ENCODE measurements at places on chromosomes 5 and 9.
A peak's percentile ranks its signal among the peaks of the same experiment; 100 is the strongest.

DNA sequence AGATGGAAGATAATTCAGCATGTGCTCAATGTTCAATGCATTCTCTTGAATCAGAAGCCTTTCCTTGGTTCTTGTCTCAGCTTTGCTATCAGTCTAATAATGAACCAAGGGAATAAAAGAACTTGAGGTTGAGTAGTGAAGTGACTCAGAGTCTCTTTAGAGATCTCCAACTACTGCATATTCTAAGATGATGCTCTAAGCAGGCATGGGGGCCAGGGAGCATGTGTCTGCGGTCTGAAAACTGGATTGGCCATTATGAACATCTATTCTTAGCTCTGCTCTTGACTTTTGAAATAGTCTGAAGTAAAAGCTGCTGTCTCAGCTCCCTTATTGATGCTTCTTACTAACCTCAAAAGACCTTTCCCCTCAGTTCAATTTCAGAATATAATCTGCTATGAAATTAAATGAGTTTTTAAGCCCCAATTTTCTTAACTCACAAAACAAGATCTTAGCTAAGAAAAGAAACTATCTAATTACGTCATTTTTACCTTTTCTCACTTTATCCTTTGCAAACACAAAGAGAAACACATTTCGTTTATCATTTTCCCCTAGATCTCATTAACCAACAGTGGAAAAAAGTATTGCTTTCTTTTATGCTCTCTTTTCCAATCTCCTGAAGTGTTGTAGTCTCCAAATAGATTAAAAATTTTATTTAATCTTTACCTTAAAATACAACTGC lies 44.8 kb downstream of the PLCXD3 start:
- no peak for DNase-seq

DNA sequence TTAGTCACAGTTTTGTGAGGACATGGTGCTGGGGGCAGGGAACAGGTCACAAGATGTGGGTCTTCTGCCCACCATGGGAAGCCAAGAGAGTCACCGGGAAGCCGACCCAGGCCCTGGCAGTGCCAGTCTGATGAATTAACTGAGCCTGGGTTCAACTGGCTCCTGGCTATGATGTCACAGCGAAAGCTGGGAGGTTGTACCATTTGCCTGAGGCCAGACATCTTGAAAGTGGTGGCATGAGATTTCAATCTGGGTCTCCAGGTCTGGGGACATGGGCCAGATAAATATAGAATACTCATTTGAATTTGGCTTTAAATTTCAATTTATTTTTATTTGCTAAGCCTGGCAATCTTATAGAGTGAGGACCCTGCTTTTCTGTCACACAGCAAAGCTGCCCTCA lies 280.9 kb downstream of the NSG2 start:
- no peak for DNase-seq

- no peak for DNase-seq
Observed at GRCh38 chr5:97764700-97765099, 581.7 kb upstream of the RIOK2 start.

- no peak for DNase-seq
Observed at GRCh38 chr9:96241391-96241809, 60.6 kb downstream of the HSD17B3 start.

- no peak for DNase-seq
Observed at GRCh38 chr9:129812385-129812784, 9.4 kb downstream of the TOR1B start.

DNA sequence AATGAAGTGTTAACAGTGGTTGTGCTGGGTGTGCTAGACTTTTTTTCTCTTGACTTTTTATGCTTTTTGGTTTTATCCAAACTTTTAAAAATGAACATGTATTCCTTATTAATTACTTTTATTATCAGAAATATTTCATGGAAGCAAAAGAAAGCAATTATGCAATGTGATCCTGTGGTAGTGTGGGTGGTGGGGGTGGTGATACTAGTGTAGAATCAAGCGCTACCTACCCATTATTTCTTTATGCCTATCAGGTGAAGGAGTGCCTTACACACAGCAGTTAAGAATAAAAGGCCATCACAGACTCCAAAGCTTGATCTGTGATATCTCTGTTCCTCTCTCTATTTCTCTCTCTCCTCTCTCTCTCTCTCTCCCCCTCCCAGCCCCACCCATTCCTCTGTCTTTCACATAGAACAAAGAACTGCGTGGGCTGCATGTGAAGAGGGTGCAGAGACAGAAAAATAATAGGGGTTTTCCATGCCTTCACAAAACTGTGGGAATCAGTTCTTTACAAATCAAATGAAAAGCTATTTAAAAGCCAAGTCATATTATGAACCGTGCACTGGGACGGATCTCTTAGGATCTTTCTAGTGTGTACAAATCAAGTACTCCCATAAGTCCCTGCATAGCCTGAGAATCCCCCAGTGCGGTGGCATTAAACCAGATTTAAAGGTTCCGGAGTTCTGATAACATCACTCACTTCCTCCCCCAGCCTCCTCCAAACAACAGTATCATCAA lies 351.2 kb downstream of the RAB3C start:
- peak; percentile 7 for DNase-seq

DNA sequence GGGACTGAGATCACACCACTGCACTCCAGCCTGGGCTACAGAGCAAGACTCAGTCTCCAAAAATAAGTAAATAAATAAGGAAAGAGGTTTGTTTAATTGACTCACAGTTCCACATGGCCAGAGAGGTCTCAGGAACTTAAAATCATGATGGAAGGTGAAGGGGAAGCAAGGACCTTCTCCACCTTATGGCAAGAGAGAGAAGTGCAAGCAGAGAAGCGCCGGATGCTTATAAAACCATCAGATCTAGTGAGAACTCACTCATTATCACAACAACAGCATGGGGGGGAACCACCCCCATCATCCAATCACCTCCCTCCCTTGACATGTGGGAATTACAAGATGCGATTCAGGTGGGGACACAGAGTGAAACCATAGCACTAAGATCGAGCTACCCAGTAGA lies 22.8 kb upstream of the RGMB start:
- no peak for DNase-seq

DNA sequence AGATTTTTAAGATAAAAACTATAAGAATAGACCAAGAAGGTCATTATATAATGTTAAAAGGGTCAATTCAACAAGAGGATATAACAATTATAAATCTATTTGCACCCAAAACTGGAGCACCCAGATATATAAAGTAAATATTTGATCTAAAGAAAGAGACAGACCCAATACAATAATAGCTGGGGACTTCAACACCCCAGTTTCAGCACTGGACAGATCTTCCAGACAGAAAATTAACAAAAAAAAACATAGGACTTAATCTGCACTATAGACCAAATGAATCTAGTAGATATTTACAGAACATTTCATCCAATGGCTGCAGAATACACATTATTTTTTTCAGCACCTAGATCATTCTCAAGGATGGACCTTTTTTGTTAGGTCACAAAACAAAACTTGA lies 331.9 kb downstream of the SPOCK1 start:
- no peak for DNase-seq

DNA sequence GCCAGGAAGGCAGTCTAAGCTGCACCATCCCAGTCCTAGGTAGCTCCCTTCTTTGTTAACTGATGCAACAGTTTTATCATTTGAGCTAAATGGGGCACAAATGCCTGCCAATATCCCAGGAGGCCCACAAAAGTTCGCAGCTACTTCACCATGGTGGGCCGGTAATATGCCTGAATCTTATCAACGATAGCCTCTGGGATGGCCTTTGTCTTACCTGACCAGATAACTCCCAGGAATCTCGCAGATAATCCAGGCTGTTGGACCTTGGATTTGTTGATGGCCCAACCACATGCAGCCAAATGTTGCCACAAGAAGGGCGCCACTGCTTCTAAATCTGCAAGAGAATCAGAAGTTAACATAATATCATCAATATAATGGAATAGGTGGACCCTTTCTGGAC lies 83.8 kb upstream of the ATP10B start:
- no peak for DNase-seq

GRCh38 chr5:123387313-123387712 lies 35.9 kb downstream of the CEP120 start:
- DNase-seq = no peak

- no peak for DNase-seq
Observed at GRCh38 chr5:124065508-124065907, 553.5 kb downstream of the CSNK1G3 start.

DNA sequence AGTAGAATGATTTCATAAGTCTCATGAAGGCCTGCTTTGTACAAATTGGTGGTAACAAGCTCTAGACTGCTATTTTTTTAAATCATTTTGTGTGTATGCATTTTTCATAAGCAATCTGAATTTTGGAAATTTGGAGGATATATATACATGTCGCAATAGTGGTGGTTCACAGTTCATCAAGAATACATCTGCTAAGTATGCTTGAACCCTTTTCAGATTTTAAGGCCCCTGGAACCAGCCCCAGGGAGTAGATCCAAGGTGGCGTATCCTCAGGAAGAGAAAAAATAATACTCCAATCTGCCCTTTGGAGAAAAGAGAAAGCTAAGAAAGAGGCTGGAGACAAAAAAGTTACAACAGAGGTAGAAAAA lies 141.6 kb downstream of the HINT1 start:
- no peak for DNase-seq

DNA sequence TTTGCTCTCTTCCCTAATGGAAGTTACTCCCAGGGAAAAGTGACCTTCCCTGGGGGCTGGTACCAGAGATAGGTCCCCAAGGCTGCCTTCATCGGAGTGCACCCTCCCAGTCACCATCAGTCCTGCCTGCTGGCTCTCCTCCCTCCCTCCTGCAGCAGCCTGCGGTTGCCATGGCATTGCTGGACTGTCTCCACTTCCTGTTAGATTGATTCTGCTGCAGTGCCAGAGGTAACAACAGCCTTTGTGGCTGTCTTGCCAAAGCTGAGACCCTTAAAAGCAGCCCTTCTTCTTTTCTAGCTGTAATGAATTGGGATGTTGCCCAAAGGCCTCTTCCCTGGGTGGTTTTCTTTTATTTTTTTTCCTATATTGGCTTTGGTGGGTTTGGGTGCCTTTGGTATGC lies 78.1 kb upstream of the PRLR start:
- DNase-seq = no peak

- no peak for DNase-seq
Observed at GRCh38 chr5:134099939-134100282, 14.6 kb upstream of the TCF7 start.
